ENCODE measurements at places on chromosomes 2 and 18. TPM values are rescaled to one million over a fixed set of nuclear protein-coding genes. Genes with fewer than 3 reads are reported as not detected.

The RAMP1 gene
- 16.4 TPM for total RNA-seq

The GREB1L gene
- 0.26 TPM for total RNA-seq

The AQP12B gene
- not detected for total RNA-seq

The STARD6 gene
- total RNA-seq = not detected

The EHD3 gene
- 30.6 TPM for total RNA-seq

The SNTG2 gene
- total RNA-seq = not detected

The DSG1 gene
- total RNA-seq = not detected

The RNF181 gene
- total RNA-seq = 187 TPM

The AFF3 gene
- 0.50 TPM for total RNA-seq

The KCNG2 gene
- total RNA-seq = 6.4 TPM

The ALKAL2 gene
- 0.17 TPM for total RNA-seq

The WNT10A gene
- total RNA-seq = not detected

The CHRND gene
- total RNA-seq = not detected

The CD207 gene
- not detected for total RNA-seq

The TEX261 gene
- 20.5 TPM for total RNA-seq

The CD8B gene
- not detected for total RNA-seq

The TMEM163 gene
- not detected for total RNA-seq

The PDCD1 gene
- not detected for total RNA-seq

The LIMS3 gene
- total RNA-seq = not detected

The HOXD4 gene
- not detected for total RNA-seq

The CREB1 gene
- 47.4 TPM for total RNA-seq

The INHBB gene
- total RNA-seq = not detected

The ELOA2 gene
- total RNA-seq = not detected

The CYP26B1 gene
- total RNA-seq = 0.51 TPM

The GORASP2 gene
- 24.4 TPM for total RNA-seq

The SEMA4C gene
- total RNA-seq = 19.8 TPM

The MATN3 gene
- 2.3 TPM for total RNA-seq

The TMEM127 gene
- 15.2 TPM for total RNA-seq

The NHEJ1 gene
- 20.3 TPM for total RNA-seq

The DSC2 gene
- under 0.01 TPM for total RNA-seq

All from fibroblast of lung (primary cell).